Activated T-cell treated with anti-CD3 and anti-CD28 coated beads, Interleukin-2, amount 50 U/mL, for 24 hours (primary cell): ENCODE measurements at places on chromosomes 3 and 15.

- no peak overlapping the region for H3K27ac ChIP-seq
- peaks cover 24% of the 10 kb centered on the region for H3K27me3 ChIP-seq
- no peaks in the 10 kb centered on the region for H3K36me3 ChIP-seq
- DNase-seq: no peak
- no peak overlapping the region for H3K4me3 ChIP-seq
These were observed 72.1 kb upstream of the ROPN1 start for GRCh38 chr3:124064050-124064449.

GRCh38 chr3:179867961-179868360 is 168.8 kb downstream of the PEX5L start:
- DNase-seq: no peak
- no peak overlapping the region for H3K4me3 ChIP-seq
- H3K4me1 ChIP-seq: no peaks in the 10 kb centered on the region
- peaks cover 3% of the 10 kb centered on the region for H3K27me3 ChIP-seq
- no peaks in the 10 kb centered on the region for H3K36me3 ChIP-seq

DNA sequence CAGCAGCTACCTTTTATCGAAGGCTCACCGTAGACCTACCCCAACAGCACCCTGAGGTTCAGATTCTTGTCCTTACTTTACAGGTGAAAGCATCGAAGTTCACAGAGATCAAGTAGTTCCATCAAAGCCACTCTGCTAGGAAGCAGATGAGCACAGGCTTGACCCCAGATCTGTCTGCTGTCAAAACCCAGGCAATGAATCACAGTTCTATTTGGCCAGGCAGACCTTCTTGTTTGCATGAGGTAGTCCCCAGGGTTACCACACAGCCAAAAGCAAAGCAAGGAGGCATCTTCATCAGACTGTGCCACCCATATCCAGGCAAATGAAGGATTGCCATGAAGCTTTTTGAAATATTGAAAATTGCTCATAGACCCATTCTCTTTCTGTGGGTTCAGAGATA is 33.0 kb downstream of the HES1 start:
- no peak overlapping the region for H3K4me3 ChIP-seq
- H3K27ac ChIP-seq: no peak overlapping the region
- peaks cover 30% of the 10 kb centered on the region for H3K27me3 ChIP-seq
- H3K36me3 ChIP-seq: no peaks in the 10 kb centered on the region
- DNase-seq: no peak

DNA sequence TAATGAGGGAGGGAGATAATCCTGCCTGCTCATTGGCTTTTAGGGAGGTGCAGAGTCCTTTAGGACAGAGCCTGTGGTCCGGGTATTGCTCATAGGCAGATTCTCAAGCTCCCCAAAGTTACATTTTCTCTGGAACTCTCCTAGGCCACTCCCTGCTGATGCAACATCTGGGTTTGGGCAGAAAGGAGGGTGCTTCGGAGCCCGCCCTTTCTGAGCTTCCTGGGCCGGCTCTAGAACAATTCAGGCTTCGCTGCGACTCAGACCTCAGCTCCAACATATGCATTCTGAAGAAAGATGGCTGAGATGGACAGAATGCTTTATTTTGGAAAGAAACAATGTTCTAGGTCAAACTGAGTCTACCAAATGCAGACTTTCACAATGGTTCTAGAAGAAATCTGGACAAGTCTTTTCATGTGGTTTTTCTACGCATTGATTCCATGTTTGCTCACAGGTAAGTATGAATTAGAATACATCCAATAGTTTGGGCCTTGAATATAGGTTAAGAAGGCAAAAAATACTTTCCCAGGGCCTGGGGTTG is at the start of gene IL20RB:
Gene IL20RB, plus strand, starts transcription at position 233 of the 538 bp plus-strand sequence. Its CDS starts 131 bp downstream, at position 364.
- H3K27ac ChIP-seq: no peak within 1 kb of the TSS
- H3K4me1 ChIP-seq: peaks cover 14% of the 10 kb centered on the region
- no peak within 1 kb of the TSS for H3K4me3 ChIP-seq
- no peak for DNase-seq
- peaks cover 14% of the 10 kb centered on the region for H3K36me3 ChIP-seq
- no peaks in the 10 kb centered on the region for H3K27me3 ChIP-seq

DNA sequence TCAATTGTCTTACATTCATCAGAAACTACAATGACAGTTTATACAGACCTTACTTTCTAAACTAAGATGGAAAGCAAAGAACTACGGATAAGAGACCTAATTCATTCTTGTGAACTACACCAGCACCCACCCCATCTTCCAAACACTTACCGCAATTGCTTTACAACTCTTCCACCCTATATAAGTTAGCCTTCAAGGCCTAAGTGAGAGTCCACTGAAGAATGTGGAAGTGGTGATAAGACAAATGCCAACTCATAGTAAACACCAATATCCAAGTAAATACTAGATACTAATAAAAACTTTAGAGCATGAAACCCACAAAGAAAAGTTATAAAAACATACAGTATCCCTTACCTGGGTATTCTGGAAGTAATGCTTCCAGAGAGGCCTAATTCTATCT is 13.6 kb downstream of the ARF4 start:
- peaks cover 73% of the 10 kb centered on the region for H3K36me3 ChIP-seq
- no peak overlapping the region for H3K27ac ChIP-seq
- H3K4me1 ChIP-seq: peaks cover 35% of the 10 kb centered on the region

DNA sequence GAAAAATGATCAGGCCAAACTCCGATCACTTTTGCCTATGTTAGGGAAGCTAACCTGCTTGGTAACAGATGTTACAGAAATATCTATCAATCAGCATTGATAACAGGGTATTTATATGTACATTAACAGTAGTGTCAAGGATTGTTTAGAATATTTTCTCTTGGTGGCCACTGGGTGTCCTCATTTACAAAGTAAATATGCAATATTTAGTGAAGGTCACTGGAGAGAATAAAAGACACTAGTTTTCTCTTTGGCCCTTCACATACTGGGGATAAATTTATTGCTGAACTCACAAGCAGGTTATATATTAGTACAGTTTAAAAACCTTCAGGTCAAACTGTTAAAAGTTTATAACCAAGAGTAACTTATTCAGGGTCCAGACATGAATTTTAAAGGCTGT is 69.0 kb downstream of the TIGIT start:
- no peak overlapping the region for H3K4me3 ChIP-seq
- DNase-seq: no peak
- peak overlapping the region; percentile 11 for H3K27ac ChIP-seq
- no peaks in the 10 kb centered on the region for H3K27me3 ChIP-seq
- peaks cover 23% of the 10 kb centered on the region for H3K4me1 ChIP-seq

DNA sequence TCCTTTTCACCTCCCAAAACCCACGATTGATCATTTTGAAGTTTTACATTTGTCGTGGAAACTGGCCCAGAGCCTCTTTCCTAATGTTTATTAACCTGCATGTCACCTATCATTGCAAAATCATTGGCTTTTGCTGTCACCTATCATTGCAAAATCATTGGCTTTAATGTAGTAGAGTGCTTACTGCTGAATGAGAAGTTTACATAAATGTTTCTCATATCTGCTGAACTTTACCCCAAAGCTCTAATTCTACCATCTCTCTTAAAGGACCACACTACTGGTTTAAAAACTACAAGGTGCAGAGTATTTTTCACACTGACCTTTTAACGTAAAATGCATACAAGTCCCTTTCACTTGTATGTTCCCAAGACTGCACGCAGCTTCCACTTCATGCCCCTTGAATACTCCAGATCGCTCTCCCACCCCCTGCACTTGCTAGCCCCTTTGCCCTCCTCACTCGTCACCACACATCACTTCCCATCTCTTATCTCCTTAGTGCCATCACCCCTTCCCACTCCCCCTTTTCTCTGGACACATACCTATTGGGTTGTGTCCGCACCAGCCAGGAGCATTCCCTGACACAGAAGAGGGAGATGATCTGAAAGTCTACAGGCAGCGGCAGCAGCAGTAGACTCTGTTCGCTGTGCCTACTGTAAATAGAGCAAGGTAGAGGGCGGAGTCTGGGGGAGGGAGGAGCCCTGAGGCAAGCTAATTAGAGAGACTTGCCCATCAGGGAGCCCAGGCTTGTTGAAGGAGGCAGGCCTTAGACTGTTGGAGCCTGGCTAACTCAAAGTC is 30.2 kb upstream of the ATOSA start:
- peaks cover 7% of the 10 kb centered on the region for H3K4me1 ChIP-seq
- H3K36me3 ChIP-seq: no peaks in the 10 kb centered on the region
- no peak overlapping the region for H3K27ac ChIP-seq
- H3K27me3 ChIP-seq: no peaks in the 10 kb centered on the region
- no peak for DNase-seq

DNA sequence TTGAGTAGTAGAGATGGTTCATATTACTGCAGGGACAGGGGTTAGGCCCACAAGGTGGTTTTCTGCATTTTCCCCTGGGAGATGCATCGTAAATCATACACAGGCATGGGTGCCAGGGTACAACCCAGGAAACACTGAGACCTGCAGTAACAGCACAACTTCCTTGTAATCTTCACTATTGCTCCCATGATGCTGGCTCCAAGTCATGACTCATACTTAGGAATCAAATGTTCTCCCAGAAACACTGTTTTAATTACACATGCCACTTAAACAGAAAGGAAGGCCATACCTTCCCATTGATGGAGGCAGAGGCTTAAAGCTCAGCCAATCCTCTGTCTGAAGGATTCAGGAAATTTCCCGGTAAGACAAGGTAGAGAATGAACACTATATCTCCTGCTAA is 106.5 kb downstream of the ERC2 start:
- H3K36me3 ChIP-seq: no peaks in the 10 kb centered on the region
- no peak overlapping the region for H3K4me3 ChIP-seq
- no peaks in the 10 kb centered on the region for H3K4me1 ChIP-seq
- DNase-seq: no peak

- H3K4me3 ChIP-seq: no peak overlapping the region
- no peaks in the 10 kb centered on the region for H3K27me3 ChIP-seq
- H3K4me1 ChIP-seq: no peaks in the 10 kb centered on the region
- no peak for DNase-seq
- H3K27ac ChIP-seq: no peak overlapping the region
- no peaks in the 10 kb centered on the region for H3K36me3 ChIP-seq
These were observed 1005.2 kb upstream of the CADM2 start for GRCh38 chr3:83953417-83954089.

DNA sequence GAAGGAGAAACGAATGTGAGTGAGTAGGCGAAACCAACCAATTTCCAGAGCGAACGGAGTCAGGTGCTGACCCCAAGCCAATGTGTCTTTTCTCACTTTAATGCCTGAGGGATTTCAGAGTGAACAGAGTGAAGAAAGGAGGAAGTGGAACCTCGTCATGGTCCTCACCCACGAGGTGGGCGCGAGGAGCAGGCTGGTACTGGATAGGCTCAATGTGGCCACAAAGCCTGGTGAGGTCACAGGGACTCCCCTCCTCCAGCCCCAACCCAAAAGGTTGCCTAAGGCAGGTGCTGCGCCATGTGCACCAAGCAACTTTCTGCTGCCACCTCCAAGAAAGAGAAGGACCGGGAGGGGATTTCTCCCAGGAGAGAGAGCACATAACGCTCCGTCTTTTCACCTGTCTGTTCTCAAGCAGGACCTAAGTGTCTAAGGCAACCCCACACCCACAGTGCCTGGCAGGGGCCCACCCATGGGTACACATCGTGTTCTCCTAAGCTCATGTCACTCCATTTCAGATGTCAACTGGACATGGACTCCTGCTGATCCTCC is 3.8 kb downstream of the NRROS start:
- peaks cover 75% of the 10 kb centered on the region for H3K36me3 ChIP-seq
- no peaks in the 10 kb centered on the region for H3K27me3 ChIP-seq
- peak overlapping the region; percentile 87 for H3K4me3 ChIP-seq
- DNase-seq: no peak

- no peak for DNase-seq
- H3K27me3 ChIP-seq: peaks cover 5% of the 10 kb centered on the region
- no peak overlapping the region for H3K27ac ChIP-seq
- H3K4me1 ChIP-seq: no peaks in the 10 kb centered on the region
- H3K4me3 ChIP-seq: no peak overlapping the region
These were observed 596.7 kb downstream of the PDCD6IP start for GRCh38 chr3:34394978-34395748.

GRCh38 chr15:58114388-58114787 is 23.8 kb upstream of the AQP9 start:
- no peak overlapping the region for H3K4me3 ChIP-seq
- no peaks in the 10 kb centered on the region for H3K4me1 ChIP-seq
- H3K27me3 ChIP-seq: peaks cover 46% of the 10 kb centered on the region

DNA sequence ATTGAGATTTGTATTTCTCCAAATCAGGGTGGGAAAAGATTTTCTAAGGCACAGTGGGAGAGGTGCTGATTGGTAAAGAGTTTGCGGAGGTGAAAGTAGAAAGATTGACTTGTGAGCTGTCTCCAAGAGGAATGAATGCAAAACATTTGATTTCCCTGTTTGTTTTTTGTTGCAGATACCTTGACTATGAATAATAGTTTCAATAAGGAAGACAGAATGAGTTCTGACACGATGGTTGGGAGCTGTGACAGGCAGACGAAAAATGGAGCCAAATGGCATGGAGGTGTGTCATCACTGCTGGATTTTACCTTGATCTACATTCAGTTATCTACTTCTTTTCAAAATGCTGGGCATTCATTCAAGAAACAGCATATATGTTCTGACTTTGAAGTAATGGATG is 145.1 kb downstream of the NFKBIZ start:
- no peaks in the 10 kb centered on the region for H3K36me3 ChIP-seq
- no peak overlapping the region for H3K27ac ChIP-seq
- H3K4me1 ChIP-seq: peaks cover 44% of the 10 kb centered on the region
- DNase-seq: no peak
- H3K27me3 ChIP-seq: no peaks in the 10 kb centered on the region
- no peak overlapping the region for H3K4me3 ChIP-seq

GRCh38 chr3:112486811-112487505 is 12.3 kb downstream of the BTLA start:
- peak overlapping the region; percentile 38 for H3K27ac ChIP-seq
- H3K4me1 ChIP-seq: peaks cover 73% of the 10 kb centered on the region
- H3K36me3 ChIP-seq: peaks cover 55% of the 10 kb centered on the region
- no peak overlapping the region for H3K4me3 ChIP-seq
- no peaks in the 10 kb centered on the region for H3K27me3 ChIP-seq
